ENCODE measurements at places on chromosomes 12 and 14.

DNA sequence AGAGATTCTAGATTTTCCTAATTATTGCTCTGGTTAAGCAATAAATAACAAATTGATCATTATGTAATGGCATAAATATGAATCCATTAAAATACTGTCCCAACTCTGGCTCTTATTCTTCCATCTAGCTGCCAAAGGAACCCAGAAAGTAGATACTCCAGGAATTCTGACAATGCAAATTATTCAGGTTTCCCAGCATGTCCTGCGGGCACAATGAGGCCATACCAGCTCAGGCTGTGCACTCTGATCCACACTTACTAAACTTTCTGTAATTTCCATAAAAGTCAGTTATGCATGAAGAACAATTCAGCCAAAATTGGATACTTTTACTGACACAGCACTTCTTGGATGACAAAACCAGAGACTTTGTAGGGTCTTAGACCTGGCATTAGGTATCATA, 576.3 kb downstream of the KCNH5 start:
- DNase-seq = no peak

GRCh38 chr12:22700106-22700505, 75.1 kb downstream of the ETNK1 start:
- DNase-seq = no peak

DNA sequence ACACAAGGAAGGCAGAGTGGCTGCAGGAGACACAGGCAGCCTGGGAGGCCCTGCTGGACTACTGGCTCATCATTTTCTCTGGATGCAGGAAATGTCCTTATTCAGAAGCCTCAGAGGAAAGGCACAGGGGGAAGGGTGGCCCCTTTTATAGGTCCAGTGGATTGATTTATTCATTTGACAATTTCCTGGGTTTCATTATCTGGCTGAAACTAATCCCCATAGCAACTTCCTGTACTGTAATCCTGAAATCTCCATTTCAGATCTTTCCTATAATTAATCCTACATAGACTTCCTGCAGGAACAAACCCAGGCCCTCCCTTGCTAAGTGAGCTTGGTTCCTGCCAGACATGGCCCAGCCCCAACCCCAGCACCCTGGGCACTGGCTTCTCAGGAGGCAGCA, 23.0 kb downstream of the KRT76 start:
- no peak for DNase-seq

- DNase-seq = peak; percentile 53
Observed at GRCh38 chr12:92124689-92125029, 21.0 kb downstream of the BTG1 start.

DNA sequence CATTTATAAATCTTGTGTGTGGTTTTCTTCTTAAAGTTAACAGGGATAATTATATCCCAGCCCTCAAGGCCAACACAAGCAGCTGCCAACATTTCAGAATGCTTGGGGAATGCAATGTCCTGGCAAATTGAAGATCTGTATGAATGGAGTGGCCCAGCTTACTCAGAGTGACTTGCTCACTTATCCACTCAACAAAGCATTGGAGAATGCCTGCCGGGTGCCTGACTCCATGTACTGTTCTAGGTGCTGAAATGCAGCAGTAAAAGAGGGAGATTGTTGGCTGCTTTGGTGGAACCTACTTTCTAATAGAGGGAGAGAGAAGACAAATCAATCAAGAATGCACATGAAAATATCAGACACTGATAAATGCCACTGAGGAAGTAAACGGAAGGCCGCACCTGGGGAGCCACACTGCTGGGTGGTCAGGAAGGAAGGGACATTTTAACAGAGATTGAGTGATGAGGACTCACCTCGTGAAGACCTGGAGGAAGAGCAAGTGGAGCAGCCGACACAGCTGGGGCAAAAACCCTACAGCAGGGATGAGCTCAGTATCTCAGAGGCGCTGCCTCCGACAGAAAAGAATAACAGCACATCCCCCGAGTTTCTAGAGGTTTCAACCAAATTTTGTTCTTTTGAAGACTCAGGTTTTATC, 61.2 kb upstream of the VASH1 start:
- no peak for DNase-seq

DNA sequence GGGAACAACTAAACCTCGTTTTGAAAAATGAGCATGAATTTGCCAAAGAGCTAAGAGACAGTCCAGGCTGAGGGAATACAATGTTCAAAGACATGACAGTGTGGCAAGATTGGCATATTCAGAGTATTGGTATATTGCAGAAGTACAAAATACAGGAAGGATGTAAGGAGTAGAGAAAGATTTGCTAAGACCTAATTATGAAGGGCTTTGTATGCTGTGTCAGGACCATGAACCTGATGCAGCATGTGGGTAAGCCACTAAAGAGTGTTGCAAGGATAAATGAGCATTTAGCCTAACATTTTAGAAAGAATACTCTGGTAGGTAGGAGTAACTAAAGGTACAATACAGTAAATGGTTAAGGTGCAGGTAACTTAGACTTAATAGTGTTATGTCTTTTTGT, 65.1 kb downstream of the KTN1 start:
- DNase-seq = no peak

DNA sequence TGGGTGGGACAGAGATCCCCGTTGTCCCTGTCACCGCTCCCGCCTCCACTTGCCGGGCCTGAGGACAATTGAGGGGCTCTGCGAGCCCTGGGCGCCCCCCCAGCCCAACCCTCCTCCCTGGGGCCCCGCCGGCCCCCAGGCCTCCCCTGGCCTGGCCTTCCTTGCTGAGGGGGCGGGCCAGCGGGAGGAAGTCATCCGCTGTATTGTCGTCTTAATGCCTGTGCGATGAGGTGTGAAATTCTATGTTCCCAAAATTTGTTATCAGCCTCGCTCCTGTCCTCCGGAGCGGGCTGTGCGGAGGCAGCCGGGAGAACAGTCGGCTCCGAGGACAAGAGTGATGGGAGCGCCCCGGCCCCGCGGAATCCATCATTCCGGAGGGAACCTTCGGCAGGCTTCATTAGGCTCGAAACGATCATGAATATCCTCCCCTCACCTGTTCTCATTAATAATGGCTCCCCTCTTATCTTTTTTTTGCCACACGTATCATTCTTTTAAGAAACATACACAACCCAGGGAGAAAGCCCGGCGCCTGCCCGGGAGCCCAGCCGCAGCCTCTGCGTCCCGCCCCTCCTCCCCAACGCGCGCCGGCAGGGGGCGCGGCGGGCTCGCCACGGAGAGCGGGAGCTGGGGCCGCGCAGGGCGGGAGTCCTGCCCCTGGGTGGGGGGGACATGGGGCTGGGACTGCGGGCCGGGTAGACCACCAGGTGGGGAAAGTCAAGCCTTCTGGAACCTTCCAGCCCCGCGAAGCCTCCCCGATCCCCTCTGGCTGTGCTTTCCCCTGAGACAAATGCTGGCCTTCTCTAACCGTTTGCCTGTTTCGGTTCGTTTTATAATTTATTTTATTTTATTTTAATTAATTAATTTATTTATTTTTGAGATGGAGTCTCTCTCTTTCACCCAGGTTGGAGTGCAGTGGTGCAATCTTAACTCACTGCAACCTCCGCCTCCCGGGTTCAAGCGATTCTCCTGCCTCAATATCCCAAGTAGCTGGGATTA, 17.1 kb upstream of the DLK1 start:
- DNase-seq = no peak

DNA sequence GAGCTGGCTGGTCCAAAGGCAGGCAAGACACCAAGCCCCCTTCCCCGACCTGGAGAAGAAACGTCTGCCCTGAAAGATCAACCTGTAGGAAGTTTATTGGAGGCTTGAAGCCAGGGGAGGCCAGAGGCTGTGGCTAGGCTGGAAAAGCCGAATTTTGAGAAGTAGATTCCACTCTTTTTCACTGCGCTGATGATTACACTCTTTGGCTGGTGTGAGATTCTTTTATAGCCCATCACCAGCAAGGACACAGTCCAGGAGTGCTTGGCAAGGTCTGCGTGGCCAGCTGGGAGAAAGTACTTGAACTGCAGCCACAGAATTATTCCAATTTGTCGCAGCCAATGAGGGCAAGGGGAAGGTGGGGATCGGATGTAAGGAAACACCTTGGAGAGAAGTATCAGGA, 45.0 kb downstream of the SYNE3 start:
- no peak for DNase-seq

DNA sequence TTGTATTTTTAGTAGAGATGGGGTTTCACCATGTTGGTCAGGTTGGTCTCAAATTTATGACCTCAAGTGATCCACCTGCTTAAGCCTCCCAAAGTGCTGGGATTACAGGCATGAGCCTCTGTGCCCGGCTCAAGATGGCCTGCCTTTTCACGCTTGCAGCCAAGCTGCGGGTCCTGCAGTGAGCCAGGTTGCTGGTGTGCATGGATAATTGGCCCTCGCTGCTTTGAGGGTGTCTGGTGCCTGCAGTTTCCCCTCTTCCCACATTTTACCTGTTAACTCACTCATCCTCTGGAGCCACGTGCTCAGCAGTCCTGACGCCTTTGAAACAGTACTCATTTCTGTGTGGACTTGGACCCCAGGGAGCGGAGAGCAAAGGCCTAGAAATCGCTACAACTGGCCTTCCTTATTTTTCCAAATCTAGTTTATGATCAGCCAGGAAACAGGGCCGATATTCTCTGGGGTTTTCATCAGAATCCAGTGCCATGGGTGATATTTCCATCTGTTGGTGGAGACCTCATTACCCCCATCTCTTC, 42.2 kb downstream of the TPCN1 start:
- DNase-seq = no peak

DNA sequence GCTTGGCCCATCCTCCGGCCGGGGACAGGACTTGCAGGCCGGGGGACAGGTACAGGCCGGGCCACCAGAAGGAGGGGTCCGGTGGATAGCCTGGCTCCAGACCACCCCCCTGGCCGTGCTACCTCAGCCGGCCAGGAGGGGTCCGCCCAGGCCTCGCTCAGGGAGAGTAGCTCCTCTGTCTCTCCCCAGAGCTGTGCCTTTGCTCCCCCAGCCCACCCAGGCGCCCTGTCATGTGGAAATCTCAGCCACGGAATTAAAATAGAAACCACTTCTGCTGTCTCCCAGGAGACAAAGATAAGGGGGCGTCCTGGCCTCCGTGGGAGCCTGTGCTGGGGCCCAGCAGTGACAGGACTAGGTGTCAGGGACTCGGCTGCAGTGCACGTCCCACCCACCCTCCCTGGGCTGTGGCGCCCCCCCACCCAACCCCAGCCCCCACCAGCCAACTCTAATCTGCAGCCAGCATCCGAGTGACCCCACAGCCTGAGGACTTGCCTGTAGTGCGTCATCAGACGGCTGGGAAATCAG, 3.3 kb upstream of the CRIP2 start:
- no peak for DNase-seq

DNA sequence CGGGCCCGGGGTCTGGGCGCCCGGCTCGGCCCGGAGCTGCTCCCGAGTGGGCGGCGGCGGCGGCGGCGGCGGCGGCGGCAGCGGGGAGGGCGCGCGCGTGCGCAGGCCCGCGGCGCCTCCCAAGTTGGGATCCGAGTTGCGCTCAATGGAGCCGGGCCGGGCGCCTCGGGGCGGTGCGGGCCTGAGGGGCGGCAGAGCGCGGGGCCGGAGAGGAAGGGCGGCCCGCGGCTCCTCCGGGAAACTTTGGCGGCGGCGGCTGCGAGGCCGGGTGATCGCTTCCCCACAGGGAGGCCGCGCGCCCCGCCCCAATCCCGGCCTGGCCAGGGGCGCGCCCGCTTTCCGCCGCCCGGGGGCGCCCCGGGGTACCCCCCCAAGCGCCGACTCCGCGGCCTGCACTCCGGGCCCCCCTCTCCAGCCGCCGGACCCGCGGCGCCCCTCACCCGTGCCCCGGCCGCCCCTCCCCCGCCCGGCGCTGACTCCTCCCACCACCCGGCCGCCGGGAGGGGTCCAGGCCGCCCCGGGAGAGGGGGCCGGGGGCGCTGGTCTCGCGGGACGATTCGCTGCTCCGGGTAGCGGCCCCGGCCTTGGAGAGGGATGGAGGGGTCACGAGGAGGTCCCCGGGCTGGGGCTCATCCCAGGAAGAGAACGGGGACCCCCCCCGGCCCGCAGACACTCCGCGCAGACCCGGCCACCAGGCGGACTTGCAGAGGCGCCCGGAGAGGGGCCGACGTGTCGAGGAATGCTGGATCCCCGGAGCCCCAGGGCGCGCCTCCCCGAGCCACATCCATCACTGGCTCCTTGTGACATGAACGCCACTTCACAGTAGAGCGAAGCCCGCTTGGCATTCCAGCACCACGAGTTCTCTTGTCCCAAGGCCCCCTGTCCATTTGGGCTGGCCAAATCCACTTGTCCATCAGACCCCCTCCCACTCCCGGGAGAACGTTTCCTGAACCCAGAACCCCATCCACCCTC, at the start of gene RILPL1:
RILPL1 (minus strand) TSS at position 48 of the 972 bp plus-strand sequence. CDS start 237 bp downstream, outside the sequence.
- peak; percentile 13 for DNase-seq

Measured in COLO829 (cell line).